ENCODE measurements at places on chromosomes 1 and 21. TPM values are rescaled to one million over a fixed set of nuclear protein-coding genes. Genes with fewer than 3 reads are reported as not detected.

- no peak for DNase-seq
Observed at GRCh38 chr1:26890467-26890796, 349 bp upstream of the GPN2 start.

DNA sequence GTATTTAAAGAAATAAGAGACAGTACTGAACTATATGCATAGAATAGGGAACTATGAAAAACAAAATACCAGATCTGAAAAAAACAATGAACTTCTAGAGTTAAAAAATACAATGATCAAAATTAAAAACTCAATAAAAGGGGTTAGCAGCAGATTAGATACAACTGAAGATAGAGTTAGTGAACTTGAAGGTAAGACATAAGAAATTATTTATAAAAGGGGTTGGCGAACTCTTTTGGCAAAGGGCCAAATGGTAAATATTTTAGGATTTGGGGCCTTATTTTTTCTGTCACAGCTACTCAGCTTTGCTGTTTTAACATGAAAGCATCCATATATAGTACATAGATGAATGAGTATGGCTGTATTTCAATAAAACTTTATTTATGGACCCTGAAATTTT, 111.4 kb downstream of the ST3GAL3 start:
- no peak for DNase-seq

- no peak for DNase-seq
Observed at GRCh38 chr1:8089535-8090228, 63.6 kb upstream of the ERRFI1 start.

- no peak for DNase-seq
Observed at GRCh38 chr1:198492872-198493271, 47.6 kb downstream of the ATP6V1G3 start.

GRCh38 chr1:8082945-8083344, 56.8 kb upstream of the ERRFI1 start:
- no peak for DNase-seq

GRCh38 chr1:120178799-120179756, 2.8 kb upstream of the SEC22B start:
- no peak for DNase-seq

GRCh38 chr1:214777364-214777763, 174.4 kb downstream of the CENPF start:
- DNase-seq: no peak

The MARK1 gene
- 0.05 TPM for total RNA-seq

The AVPR1B gene
- total RNA-seq: not detected

The KCNJ6 gene
- total RNA-seq: not detected

The MATN1 gene
- 2.3 TPM for total RNA-seq
